ENCODE measurements at places on chromosomes 11 and 22.

DNA sequence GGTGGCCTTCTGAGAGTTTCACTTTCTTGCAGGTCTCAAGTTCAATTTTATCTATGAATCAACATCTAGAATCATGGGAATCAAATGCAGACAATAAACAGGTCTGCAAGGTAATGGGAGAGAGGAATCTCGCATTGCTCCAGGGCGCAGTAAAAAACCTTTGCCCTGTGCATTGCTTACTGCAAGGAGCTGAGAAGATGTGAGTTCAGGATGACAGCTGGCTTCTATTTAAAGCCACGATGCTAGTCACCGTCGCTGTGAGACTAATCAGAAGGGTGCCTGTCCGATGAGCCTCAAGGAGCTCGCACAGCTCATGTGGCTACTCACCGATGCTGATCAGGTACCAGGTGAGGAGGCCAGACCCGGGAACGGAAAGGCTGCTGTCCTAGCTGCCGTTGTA, 30.2 kb upstream of the APOA1 start:
- DNase-seq, result no peak

- no peak for DNase-seq
Observed at GRCh38 chr11:76824083-76824939, 36.4 kb upstream of the ACER3 start.

DNA sequence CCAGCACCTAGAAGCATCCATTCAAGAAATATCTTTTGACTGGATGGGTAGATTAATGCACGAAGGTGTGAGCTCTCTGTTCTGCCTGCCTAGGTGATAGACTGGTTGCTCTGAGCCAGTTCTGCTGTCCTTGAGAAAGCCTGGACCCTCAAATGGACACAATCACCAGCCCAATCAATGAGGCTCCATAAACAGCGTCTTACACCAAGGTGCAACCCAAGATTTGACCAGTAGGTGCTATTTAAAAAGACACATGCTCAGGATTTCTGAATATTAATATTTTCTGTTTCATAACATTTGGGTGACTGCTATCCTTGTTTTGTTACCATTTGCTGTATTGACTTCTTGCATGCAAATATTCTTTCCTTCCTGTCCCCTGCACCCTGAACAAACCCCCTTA, 39.0 kb downstream of the PAMR1 start:
- DNase-seq, result no peak

DNA sequence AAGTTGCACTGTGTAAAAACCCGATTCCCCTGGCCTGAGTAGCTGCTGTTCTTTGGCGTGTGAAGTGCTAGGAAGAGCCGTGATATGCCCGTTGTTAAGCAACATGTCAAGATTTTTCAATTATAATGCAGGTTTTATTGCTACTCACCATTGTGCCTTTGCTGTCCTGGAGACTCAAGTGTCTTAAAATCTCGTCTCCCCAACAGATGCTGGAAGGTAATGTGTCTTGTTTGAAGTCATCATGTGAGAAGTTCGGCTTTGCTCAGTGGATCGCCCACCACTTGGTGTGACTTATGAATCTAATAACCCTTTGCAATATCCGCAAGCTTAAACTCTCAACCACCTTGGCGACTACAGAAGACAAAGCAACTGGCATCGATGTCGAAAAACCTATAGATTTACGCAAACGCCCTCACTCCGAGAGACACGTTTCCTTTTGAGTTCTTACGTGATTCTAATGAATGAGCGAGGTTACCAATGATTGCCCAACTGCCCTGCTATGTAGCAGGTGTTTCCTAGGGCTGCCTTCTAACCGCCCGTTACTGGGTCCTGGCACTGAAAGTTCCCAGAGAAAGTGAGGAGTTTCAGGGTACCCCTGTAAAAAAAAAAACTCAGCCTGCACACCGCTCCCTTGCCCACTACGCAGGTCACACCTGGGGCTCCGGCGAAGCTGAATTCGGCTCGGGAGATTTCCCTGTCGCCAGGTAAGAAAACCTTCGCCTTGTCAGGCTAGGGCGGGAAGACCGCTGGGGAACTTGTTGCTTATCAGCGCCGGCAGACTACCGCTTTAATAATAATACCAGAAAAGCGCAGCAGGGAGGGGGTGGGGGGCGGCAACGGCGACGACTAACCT, 21.2 kb upstream of the BDNF start:
- DNase-seq, result no peak

- no peak for DNase-seq
Observed at GRCh38 chr11:121780971-121781370, 328.2 kb upstream of the SORL1-AS1 start.
